ENCODE measurements at places on chromosomes 2 and 18.

DNA sequence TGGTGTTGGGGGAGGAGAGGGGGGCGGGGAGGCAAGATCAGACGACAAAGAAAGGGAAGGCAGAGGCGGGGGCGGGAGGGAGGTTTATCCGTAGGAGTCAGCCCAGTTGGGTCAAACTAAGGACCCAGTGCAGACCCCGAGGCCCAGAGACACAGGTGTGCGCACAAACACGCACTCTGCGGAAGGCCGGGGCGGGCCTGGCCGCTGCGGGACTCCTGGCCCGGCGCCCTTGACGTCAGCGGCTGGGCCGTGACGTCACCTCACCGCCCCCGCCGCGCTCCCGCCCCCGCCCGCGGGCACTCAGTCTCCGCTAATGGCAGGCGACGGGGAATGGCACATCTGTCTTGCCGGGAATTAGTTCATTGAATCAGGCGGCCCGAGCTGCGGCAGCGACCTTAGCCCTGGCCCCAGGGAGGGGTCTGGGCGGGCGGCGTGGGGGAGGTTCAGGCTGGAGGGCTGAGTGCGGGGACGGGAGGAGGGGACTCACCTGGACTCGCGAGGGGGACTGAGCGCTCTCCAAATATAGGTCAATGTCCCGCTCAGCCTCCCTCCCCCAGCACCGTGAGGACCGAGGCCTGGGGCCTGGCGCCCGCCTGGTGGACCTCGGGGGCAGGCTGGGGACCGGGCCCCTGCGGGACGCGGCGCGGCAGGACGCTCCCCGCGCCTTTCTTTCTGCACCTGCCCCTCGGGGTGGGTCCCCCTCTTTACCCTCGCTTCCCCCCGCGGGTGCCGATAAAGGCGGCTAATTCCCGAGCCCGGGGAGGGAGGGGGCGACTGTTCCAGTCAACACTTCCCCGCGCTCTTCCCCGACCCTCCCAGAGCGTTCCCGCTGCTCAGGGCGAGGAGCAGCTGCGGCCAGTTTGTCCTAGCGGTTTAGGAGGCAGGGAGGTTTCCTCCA is 15.5 kb upstream of the ECEL1 start:
- no peak for DNase-seq

DNA sequence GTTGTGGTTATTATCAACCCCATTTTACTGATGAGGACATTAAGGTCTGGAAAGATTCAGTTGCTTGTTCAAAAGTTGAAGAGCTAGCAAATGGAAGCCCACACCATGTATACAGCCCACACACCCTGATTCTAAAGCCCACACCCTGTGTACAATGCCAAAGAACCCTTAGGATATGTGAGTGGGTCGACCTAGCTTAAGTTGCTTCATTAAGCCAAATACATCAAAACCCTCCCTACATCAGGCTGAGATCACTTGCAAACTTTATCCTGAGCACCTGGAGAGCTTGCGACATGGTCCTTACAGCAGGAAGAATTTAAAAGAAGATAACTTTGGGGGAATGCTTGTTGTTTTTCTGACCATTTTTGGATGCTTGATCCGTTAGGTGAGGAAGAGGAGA is 435 bp upstream of the ARHGAP25 start:
- no peak for DNase-seq

DNA sequence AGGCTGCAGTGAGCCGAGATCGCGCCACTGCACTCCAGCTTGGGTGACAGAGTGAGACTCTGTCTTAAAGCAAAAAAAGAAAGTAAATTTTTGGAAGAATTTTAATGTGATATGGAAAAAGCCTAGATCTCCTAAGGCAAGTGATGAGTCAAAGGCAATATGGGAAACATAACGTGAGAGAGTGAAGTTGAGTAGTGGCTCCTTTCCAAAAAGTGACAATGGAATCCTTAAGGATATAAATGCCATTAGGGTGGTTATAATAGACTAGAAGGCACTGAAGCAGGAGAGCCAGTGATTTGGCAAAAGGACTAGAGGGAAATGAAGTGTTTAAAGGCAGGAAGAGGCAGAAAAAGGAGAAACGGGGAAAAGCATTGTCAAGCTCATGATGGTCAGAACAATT is 25.6 kb downstream of the ARHGAP28 start:
- no peak for DNase-seq

GRCh38 chr2:232800166-232800565 is 23.8 kb upstream of the KCNJ13 start:
- no peak for DNase-seq

DNA sequence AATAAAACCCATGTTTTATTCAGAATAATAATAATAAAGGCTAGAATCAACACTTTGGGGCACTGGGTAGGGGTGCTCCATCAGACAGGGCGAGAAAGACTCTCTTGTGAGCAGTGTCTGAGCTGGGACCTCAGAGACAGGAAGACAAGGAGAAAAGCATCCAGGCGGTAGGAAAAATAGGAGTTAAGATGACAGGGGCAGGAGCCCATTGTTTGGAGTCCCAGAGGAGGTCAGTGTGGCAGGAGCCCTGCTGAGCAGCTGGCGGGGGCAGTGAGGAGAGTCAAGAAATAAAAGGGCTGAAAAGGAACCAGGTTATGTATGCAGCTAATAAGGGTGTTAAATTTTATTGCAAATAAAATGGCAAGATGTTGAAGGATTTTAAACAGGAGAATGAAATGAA is 457.4 kb downstream of the FBXO15 start:
- no peak for DNase-seq

- no peak for DNase-seq
Measured at GRCh38 chr2:135986507-135986906, 1.1 kb upstream of the DARS1 start.

DNA sequence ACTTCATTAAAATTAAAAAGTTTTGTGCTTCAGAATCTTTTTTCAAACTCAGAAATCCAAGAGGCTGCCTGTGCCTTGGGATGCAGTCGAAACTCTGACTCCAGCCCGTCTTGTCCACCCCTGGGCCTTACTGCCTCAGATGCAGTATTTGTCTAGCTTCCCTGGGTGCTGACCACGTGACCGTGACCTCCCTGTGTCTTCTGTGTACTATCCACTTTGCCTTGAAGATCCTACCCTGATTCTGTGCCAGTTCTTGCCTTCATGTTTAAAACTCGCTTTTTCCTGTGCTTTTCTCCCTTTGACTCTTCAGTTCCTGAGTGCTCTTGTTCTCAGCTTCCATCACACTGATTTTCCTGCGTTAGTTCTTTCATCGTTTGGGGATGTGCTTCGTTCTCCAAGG is 80.7 kb downstream of the ITGB1BP1 start:
- no peak for DNase-seq

- DNase-seq = no peak
Measured at GRCh38 chr2:182503886-182504285, 77.0 kb upstream of the PDE1A start.

- no peak for DNase-seq
Measured at GRCh38 chr2:239758279-239758877, 266.8 kb downstream of the NDUFA10 start.

GRCh38 chr2:240586919-240587800 is 626 bp downstream of the CAPN10 start:
- DNase-seq = no peak

DNA sequence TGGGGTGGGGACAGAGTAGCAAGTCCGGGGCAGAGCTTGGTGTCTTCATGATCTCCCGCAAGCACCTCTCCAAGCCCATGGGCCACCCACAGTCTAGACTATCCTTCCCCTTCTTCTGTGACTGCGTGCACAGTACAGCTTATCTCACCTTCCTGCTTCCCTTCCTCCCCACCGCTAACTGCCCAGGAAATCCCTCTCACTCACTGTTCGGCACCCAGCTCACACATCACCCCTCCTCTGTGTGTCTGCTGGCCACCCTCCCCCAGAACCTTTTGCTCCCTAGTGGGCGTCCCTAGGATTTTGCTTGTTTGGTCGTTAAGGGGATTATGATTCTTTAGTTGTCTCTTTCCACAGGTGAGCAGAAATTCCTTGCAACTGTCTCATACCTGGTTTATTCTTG is 31.5 kb upstream of the SMAD7 start:
- no peak for DNase-seq

DNA sequence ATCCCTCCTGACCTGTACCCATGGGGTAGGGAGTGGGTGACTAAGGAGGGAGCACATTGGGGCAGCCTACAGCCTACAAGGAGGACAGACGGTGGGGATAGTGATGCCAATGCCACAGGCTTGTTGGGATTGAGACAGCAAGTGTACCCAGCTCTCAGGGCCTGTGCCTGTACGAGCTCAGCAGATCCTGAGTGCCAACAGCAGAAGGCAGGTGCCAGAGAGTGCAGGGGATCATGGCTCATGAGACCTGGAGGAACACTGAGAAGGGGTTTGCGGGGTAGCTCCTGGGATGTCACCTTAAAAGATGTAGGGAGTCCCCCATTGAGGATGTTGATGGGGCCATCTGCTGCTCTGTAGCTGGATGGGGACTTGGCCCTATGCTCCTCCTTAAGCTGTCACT is 10.3 kb upstream of the SNED1 start:
- no peak for DNase-seq

DNA sequence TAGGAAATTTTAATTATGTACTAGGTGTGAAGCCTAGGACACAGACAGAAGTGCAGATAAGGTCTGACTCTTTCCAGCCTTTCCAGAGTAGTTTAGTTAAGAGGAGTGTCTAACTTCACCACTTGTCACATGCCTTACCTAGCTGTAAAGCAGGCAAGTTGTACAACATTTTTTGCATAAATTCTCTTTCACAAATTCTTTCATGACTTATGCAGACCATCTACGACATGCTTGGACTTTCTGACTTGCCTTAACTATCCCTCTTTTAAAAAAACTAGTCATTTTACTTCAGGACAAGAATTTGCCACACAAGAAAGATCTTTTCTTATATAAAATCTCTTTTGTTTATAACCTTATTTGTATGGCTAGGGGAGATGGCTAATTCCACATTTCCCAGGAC is 1273.6 kb upstream of the SLC39A10 start:
- no peak for DNase-seq

DNA sequence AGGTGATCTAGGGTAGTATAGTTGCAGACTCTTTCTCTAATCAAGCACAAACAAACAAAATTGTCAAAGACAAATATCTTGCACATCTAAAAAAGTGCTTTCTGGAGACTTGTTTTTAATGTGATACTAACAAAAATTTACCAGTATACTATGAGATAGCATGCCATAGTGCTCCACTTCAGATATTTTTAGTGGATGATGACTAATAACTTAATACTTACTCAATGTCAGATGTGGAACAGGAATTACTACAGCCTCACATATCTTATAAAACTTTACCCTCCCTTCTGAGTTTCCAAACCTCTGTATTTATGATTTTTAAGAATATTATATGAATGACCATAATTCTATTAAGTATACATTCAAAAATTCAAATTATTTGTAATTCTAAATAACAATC is 1162.0 kb upstream of the SLC39A10 start:
- no peak for DNase-seq

- no peak for DNase-seq
Measured at GRCh38 chr18:44693030-44693784, 12.5 kb downstream of the SETBP1 start.

- no peak for DNase-seq
Measured at GRCh38 chr18:3832025-3832638, 382.2 kb downstream of the TGIF1 start.

DNA sequence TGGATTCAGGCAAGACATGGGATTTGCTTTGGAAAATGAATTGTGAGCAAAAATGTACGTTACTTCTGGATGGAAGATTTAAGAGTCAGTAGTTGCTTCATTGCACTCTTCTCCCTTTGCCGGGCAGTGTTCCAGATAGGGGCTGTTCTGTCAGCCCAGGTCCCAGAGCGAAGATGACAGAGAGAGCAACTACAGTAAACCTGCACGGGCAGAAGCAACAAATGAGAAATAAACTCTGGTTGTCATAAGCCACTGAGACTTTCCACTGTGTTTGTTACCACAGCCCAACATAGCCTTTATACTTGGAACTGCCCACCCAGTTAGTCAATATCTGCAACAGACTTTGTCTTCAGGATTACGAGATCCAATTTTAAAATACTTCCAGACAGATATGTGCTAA is 83.3 kb downstream of the CACNB4 start:
- DNase-seq = no peak

Data from stimulated activated CD4-positive, alpha-beta T cell treated with anti-CD3 and anti-CD28 coated beads, Interleukin-1b, Interleukin-23, amount 100 ng/mL, for 24 hours (primary cell).